ENCODE measurements at places on chromosomes 6 and 20.

GRCh38 chr6:96943555-96944215 is 19.2 kb downstream of the KLHL32 start:
- no peak for DNase-seq

GRCh38 chr6:148713921-148714320 is 32.9 kb upstream of the UST start:
- peak; percentile 74 for DNase-seq

DNA sequence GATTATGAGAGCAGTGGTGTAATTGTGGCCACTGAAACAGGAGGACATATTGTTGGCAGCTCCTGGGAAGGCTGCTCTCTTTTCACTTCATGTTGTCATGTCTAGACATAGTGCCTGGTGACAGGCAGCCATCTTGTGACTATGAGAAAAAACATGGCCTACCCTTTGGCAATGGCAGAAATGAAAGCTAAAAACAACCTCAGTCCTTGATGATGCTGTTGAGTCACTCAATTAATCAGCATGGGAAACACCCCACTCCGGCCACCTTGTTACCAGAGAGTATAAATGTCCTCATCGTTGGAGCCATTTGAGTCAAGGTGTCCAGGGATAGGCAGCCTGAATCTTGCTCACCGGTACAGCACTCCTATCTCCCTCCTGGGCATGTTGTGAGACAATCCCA is 31.2 kb upstream of the HMGA1 start:
- no peak for DNase-seq

GRCh38 chr20:57882451-57883161 is 172.8 kb upstream of the PMEPA1 start:
- DNase-seq = no peak

GRCh38 chr20:15476186-15476585 is 1097.1 kb downstream of the KIF16B start:
- DNase-seq = no peak

- DNase-seq = peak; percentile 42
These were observed 307.2 kb downstream of the SOX4 start for GRCh38 chr6:21900730-21901129.

GRCh38 chr6:157955675-157956074 is 26.0 kb upstream of the SYNJ2 start:
- DNase-seq = no peak

DNA sequence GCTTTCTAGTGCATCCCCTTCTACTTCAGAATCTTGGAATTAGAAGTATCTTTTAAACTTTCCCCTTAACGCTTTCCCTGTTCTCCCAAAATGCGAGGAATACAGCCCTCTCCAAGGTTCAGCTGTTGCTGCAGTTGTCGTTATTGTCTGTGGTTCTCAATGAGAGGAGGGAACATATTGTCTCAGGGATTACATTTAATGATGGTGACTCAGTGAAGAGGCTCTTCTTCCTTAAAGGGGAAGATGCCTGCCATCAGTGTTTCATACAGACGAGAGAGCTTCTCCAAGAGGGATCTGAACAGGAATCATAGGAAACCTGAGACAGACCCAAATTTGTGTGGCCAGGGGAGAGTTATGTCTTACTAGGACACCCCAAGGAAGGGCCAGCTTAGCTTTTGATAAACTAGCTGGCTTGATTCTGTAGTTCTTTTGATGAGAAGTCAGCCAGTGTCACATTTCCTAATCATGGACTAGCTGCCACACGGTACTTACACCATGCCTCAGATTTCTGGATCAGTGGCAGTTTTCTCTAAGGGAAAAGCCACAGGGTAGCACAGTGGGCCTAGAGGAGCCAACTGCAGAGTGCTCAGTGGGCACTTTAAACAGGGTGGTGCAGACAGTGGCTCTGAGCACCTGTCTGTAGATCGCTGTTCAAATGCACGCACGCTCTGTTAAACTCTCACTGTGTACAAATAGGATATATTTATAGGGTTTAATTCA is 59.7 kb upstream of the TMEM181 start:
- DNase-seq = peak; percentile 72
